Omental fat pad (tissue), 4 donors: ENCODE measurements at places on chromosomes 2 and 18. TPM values are rescaled to one million over a fixed set of nuclear protein-coding genes. Genes with fewer than 3 reads are reported as not detected.

The HOXD4 gene
- 14.2 TPM for total RNA-seq

The ACVR1C gene
- total RNA-seq, result 37.0 TPM

The UPP2 gene
- not detected for total RNA-seq

The ITPRIPL1 gene
- total RNA-seq, result 6.5 TPM

The VWC2L gene
- not detected for total RNA-seq

The RASGRP3 gene
- 31.4 TPM for total RNA-seq

The MDH1 gene
- total RNA-seq, result 152 TPM

The HOXD3 gene
- total RNA-seq, result 15.8 TPM

The C2orf78 gene
- total RNA-seq, result not detected

The ITPRID2 gene
- total RNA-seq, result 54.7 TPM

The SNORC gene
- 0.24 TPM for total RNA-seq

DNA sequence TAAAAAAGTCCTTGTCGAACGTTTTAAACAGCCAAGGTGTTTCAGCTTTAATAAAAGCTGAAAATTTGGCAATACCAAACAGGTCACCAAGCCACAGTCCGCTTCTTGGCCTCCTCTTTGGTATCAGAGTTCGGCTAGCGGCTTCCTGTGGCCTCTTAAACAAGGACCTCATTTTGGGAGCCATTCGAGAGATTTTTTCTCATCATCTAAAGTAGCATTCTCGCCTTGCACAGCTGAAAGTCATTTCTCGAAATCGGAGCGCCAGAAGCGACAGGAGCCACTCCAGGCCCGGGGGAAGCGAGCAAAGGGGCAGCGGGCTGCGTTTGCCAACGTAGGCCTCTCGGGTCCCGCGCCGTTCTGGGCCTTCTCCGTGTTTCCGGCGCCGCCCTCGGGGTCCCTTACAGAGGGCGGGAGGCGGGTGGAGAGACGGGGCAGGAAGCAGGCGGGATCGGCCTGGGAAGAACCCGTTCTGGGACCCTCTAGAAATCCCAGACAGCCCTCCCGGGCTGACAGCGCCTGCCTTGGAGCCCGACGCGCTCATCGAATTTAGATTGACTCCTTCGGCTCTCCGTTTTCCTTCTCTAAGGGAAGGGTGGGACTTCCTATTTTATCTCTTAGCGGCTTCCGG lies 522 bp upstream of the ZNF407 start:
- peak; percentile 27 for DNase-seq

- DNase-seq, result no peak
These were observed 197.9 kb downstream of the NEDD4L start for GRCh38 chr18:58241877-58242276.

DNA sequence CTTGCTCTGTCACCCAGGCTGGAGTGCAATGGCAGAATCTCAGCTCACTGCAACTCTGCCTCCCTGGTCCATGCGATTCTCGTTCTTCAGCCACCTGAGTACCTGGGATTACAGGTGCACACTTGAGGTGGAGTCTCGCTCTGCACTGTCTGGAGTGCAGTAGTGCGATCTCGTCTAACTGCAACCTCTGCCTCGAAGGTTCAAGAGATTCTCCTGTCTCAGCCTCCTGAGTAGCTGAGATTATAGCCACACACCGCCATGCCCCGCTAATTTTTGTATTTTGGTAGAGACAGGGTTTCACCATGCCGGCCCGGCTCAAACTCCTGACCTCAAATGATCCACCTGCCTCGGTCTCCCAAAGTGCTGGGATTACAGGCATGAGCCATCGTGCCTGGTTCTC lies 83.3 kb downstream of the CCBE1 start:
- no peak for DNase-seq

DNA sequence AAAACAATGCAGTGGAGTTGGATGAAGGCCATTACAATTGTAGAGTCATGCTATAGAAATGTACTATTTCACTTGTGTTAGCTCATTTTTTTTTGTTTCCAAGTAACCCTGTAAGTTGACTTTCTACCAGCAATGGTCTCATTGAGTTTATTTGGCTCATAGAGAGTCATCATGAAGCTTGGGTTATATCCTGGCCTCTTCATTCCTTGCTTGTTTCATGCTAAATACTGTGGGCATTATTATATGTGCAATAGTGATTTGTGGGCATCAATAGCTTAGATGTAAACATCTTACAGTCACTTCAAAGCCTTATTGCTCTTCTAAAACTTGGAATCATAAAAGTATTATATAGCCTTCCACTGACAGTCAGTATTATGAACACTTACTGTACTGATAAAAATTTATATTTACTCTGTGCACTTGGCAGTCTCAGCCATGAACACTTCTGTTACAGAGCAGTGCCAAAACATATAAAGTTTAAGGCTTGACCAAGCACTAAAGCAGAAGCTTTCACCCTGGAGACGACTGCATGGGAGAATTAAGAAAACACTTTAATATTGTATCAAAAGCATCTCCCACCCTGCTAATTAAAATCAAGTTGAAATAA lies 751.2 kb downstream of the SATB2 start:
- DNase-seq, result no peak

DNA sequence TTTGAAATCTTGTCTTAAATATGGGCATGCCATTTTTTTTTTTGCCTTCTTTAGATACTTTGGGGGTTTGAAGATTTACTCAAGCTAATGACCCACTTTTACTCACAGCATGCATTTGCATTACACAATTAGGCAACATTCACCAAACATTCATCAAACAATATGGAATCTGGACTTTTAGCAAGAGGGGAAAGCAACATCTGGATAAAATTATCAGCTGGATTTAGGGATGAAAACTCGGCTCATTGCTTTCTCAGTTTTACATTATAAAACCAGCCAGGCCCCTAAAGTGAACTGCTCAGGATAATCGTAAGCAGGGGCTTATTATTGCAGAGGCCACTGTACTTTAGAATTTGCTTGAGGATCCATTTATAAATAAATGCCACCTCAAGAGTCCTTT lies 44.7 kb downstream of the SOX11 start:
- DNase-seq, result no peak

DNA sequence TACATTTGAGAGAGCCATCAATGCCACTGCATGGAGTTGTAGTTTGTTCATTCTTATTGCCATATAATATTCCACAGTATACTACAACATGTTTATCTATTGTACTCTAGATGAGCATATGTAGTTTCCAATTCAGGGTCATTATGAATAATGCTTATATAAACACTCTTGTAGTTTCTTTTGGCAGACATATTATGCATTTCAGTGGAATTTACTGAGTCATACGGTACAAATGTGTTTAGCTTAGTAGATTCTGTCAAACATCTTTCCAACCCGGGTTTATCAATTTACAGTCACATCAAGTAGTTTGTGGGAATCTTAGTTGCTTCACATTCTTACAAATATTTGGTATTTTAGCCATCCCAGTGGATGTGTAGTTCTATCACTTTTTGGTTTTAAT lies 161.1 kb downstream of the KCNH7 start:
- no peak for DNase-seq

- DNase-seq, result no peak
These were observed 91.4 kb upstream of the ASAP2 start for GRCh38 chr2:9115229-9115628.

DNA sequence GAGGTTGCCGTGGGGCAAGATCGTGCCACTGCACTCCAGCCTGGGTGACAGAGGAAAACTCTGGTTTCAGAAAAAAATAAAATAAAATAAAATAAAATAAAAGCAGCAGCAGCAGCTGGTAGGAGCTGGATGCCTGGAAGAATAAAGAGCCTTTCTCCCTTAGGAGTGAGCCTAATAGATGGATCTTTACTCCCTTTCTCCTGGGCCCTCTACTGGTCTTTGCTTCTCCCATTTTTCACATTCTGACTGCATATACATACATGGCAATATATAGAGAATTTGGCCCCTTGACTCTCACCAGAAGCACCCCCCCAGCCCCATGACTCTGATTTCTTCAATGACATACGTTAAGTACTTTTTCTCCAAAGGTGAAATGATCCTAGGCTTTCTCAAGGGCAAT lies 9.8 kb upstream of the MALT1 start:
- no peak for DNase-seq

DNA sequence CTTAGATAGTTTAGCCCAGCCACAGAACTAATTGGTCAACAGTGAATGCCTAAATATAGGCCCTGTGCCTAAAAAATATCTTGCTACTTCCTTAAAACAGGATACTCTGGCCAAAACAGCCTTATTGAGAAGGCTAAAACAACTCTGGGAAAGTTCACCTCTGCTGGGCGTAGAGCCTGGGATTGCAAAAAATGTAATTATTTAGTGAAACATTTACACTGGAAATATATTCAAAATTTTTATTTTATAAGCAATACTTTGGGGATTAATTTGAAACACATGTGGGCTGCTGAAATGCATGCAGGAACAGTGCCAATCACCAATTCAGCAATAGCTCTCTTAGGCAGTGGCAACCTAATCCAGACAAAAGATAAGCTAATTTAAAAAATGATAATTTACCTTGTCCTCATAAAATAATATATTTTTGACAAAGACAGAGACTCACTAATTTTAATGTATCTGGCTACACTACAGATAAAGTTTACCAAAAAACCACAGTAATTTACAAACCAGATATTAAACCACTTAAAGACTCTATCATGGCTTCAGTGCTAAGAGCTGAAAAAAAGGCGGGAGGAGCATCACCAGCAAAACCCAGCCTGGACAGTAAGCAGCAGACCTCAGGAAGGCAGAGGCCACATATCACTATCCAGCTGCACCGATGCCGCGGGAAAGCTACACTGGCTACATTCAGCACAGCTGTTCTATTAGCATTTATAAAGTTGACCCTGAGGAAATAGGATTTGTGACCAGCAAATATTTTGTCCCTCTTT lies 18.5 kb downstream of the TRAK2 start:
- DNase-seq, result no peak

DNA sequence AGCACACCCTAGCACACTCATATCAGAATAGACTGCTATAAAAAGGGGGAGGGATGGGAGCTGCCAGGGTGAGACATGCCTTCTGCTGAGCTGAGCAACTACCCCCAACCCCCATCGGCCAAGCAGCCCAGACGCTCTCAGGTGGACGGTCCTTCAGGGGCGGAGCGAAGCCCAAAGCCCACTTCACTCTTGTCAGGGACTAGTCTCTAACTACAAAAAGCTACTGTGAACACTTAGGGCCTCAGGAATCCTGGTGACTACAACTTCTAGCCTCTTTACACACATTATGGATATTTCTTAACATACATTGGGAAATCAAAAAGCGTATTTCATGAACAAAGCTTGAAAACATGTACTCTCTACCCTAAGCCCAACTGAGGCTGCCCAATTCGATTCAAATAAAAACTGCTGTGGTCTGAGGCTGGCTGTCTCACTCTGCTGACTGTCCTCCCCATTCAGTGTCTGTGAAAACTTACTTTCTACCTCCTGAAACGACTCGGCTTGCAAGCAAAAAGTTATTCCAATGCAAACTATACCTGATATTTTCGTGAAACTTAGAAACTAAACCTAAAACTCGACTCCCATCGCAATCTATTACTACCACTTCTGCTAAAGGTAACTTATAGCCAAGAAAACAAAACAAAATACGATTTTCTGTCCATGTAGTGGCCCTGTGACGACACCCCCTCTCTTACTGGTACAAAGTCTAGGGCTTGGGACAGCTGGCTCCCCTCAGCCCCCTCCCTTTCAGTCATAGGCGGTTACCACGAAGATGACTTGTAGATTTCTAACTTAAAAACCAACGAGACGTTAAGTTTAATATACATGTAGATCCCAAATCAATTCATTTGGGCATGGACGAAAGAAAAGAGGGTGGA lies 1.2 kb downstream of the SERTAD2 start:
- no peak for DNase-seq

- no peak for DNase-seq
These were observed 156.7 kb downstream of the RNF152 start for GRCh38 chr18:61736133-61736532.

DNA sequence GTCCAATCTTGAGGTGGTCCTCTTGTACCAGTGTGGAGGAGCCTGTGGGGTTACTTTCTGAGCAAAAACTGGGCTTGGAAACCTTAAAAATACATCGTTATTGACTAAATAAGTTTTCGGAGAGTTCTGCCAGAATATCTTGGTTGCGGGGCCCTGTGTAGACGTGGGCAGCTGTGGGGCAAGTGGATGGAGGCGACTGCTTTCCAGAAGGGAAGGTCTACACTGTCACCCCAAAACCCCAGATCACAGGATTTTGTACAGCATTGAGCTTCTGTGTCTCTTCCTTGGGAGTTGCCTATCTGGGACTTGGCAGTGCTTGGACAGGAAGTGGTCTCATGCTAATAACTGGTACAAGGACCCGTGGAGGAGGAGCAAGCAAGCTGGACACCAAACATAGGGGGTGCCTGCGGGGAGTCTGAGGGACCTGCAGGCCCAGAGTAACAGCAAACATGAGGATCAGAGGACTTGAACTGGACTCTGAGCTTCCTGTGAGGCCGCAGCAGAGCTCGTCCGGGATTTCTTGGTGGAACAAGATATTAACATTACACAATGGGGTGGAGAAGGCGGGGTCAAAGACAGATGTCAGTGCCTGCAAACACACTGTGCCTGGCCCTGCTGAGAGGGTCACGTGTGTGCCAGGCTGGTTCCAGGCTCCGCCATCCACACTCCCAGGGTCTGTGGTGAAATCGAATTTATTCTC lies 48.0 kb upstream of the CTLA4 start:
- DNase-seq, result no peak

DNA sequence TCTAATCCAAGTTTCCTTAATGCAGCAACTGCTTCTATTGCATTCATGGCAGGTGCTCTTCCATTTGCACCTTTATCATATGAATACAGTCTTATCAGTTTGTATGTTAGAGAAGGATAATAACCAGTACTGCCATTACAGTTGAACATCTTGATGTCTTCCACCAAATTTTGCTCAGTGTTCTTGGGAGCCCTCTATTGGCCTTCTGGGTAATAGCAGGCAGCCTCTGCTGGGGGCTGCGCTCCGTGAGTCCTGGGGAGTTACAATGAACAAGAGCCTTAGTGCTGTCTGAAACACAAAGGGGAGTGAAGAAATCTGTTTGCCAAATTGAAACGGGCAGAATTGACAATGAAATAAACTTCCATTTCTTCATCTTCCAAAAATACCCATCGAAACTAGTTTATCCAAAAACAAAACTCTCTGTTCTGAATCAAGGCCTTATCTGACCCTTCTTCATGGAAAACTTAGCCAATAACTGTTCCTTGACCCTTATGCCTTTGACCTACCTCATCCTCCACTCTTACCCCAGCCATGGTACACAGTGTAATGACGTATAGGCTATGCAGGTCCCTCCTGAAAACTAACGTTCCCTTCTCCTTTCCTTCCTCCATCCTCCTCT lies 79.9 kb downstream of the ALK start:
- no peak for DNase-seq
